ENCODE measurements at places on chromosomes 11 and 22.

DNA sequence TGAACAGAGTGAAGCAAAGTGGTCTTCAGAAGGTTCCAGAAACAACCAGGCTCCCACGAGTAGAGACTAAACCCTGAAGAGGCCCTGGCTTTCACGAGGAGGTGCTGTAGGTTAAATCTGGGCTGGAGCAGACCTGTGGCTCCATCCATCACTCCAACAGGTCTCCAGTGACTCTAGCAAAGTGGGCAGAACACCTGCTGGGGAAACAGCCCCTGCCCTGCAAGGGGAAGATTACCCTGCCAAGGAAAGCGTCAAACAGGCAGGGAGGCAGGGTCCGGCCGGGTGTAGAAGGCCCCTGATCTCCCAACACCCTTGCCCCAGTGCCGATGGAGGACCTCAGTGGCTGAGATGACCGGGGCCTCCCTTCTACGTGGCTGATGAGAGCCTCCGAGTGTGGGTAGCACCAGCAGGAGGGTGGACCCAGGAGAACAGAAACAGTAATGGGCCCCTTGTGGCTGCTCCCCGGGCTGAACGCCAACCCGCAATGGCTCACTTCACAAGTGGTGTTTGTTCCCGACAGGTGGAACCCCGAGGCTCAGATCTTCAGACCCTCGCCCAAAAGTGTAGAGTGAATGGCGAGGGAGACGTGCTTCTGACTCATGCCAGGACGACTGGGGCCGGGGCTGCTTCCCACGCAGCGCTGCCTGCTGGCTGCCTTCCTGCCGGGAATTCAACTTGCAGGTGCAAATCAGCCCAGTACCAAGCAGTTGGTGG is 112.0 kb downstream of the SHANK2 start:
- DNase-seq: no peak

- DNase-seq: no peak
Observed at GRCh38 chr22:49598338-49598737, 229.3 kb downstream of the BRD1 start.

GRCh38 chr11:18721561-18722292 is 4.3 kb downstream of the IGSF22 start:
- peak; percentile 61 for DNase-seq

DNA sequence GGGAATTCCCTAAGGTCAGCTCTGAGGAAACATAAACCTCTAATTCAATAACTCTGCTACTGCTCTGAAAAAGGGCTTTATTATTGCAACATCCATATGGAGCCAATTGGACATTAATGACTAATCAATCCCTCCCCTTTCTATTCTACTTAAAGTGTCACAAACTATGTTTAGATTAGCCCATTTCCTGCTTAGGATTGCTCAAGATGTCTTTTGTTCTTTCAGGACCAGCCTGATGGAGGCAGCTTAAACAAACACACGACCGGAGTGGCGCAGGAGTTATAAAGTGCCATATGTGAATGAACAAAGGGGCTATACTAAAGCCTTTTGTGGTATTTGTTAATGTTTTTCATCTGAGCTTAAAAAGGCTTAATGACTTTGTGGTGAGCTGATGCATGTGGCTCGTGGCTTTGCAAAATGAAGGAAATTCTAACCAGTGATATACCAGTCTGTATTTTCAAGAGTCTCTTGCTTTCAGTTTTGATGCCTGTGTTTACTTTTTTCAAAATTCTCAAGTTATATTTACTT is 354.4 kb downstream of the SOX6 start:
- DNase-seq: no peak

DNA sequence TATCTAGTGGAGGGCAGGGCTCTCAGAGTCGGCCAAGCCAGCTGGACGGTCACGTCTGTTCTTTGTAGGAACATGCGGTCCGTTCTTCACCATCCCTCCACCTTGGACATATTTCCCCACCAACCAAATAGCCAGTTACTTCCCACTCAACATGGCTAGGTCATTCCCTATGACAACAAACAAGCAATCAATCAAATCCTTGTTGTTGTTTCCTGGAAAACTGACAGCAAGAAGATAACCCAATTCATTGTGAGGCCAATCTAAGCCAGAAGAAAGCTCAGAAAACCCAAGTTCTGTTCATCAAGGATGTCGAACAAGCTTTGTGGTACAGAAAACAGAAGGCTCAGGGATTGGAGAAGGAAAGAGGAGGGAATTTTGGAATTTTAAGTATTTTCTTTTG is 10.9 kb downstream of the PLAAT5 start:
- no peak for DNase-seq

Data from GM12891 (cell line).